ENCODE measurements at places on chromosomes 1 and 21.

GRCh38 chr1:9250411-9251381 lies 16.1 kb downstream of the H6PD start:
- DNase-seq, result no peak

DNA sequence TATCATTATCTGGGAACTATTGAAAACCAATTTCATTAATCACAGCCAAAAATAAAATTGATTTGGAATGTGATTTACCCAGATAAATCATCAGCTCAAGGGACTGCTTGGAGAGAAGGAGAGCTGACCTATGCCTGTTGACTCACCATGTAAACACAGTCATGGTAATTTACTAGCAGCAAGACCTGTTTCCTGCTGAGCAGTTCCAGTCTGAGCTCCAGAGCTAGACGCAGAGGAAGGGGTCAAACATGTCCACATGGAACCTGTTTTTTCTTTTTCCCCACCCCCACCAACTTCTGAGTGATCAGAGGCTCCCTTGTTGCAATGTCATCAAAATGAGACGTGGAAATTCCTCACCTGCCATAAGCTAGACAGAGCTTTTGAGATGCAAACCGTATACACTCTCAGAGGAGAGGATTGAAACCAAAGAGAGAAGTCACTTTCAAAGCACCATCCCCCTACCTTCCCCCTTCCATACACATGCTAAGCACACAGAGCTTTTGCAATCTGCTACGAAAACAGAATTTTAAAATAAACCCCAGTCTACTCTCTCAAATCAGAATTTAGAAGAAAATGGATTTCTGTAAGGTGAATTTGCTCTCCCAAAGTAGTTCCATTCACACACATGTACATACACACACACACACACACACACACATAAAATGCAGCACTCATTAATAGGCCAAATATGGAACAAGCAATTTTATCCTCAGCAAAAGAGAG lies 55.9 kb upstream of the PTGFRN start:
- DNase-seq, result no peak

- no peak for DNase-seq
These were observed 51.2 kb downstream of the EXO1 start for GRCh38 chr1:241899210-241899609.

DNA sequence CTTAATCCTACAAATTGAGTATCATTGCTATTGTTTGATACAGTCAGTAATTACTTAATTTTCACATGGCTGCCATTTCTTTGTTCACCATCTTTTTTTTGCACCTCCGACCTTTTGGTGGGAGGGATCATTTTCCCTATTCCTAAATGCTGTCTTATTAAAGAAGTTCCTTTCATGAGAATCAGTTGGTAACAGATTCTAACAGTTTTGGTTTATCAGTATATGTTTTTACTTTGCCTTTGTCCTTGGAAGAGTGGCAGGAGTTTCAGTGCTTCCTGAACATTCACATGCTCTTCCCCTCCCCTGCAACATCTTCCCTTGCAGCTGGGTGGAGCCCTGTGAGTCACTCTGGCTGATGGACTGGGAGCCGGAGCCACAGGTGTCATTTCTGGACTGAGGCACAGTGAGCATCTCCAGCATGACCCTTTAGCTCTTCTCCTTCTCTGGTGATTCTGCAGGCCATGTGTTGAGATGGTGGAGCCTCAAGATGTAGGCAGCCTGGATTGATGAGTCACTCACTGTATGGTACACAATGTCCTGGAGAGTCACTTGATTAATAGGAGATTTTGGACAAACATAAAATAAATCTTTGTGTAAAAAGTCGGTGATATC lies 217.7 kb downstream of the URB2 start:
- DNase-seq, result no peak

DNA sequence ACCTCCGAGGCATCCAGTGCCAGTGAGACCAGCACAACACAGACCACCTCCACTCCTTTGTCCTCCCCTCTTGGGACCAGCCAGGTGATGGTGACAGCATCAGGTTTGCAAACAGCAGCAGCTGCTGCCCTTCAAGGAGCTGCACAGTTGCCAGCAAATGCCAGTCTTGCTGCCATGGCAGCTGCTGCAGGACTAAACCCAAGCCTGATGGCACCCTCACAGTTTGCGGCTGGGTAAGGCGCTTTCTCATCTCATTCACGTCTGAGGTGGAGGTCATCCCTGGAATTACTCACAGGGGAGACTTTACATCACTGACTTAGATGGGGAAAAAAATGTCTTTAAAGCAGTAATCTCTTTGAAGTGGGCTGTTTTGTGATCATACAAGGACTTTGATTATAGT lies 106.3 kb downstream of the CD247 start:
- no peak for DNase-seq

DNA sequence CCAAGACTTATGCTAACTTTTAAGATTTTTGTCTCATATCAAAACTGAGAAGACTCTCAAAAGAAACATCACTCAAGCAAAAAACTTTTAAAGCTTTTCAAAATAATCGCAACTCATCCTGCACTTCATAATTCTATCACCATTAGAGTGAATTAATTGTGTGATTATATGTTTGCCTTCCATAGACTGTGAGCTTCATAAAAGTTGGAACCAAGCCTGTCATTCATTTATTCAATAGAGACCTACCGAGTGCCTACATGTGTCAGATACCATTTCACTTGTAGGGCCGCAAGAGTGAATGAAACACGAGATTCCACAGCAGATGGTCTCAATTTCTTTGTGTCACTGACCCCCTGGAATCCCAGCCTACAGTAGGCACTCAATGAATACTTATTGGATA lies 106.4 kb downstream of the RHOU start:
- no peak for DNase-seq

- DNase-seq, result no peak
These were observed 66.0 kb downstream of the NRIP1 start for GRCh38 chr21:14998784-14999183.

GRCh38 chr1:228455715-228456114 lies 31.5 kb upstream of the RNF187 start:
- no peak for DNase-seq

DNA sequence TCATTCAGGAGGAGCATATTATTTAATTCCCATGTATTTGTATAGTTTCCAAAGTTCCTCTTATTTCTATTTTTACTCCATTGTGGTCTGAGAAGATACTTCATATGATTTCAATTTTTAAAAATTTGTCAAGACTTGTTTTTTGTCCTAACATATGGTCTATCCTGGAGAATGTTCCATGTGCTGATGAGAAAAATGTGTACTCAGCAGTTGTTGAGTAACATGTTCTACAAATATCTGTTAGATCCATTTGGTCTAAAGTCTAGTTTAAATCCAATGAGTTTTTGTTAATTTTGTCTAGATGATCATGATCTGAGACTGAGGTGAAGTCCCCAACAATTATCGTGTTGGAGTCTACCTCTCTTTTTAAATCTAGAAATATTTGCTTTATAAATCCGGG lies 14.5 kb downstream of the PSMG1 start:
- no peak for DNase-seq

GRCh38 chr1:86429835-86430234 lies 5.9 kb downstream of the CLCA2 start:
- DNase-seq, result peak; percentile 70

GRCh38 chr21:43809853-43810504 lies 20.6 kb downstream of the RRP1 start:
- no peak for DNase-seq

DNA sequence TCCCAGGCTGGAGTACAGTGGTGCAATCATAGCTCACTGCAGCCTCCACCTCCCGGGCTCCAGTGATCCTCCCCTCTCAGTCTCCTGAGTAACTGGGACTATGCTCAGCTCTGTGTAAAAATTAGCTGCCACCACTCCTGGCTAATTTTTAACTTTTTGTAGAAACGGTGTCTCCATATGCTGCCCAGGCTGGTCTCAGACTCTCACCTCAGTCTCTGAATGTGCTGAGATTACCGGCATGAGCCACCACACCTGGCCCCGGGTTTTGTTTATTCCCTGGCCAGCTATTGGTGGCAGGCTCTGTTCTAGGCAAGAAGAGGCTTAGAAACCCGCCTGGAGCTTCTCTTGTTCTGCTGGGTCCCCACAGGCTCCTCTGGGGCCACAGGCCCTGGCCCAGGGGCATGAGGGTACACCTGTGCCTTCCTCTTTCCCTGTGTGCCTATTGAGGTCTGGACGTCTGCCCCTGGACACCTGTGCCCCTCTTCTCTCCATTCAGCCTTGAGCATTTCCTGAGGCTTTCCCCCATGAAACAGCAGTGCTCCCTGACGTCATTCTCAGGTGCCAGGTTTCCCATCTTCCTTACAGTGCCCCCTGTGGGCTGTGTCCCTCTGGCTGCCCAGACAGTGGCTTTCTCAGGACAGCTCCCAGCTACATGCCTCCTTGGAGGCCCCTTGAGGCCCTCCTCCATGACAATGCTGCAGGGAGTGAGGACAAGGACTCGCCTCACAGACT lies 57.5 kb downstream of the PCP4 start:
- no peak for DNase-seq

- no peak for DNase-seq
These were observed 8.3 kb upstream of the EPB41 start for GRCh38 chr1:28905921-28906666.

GRCh38 chr1:215518594-215518993 lies 48.5 kb upstream of the KCTD3 start:
- DNase-seq, result no peak

DNA sequence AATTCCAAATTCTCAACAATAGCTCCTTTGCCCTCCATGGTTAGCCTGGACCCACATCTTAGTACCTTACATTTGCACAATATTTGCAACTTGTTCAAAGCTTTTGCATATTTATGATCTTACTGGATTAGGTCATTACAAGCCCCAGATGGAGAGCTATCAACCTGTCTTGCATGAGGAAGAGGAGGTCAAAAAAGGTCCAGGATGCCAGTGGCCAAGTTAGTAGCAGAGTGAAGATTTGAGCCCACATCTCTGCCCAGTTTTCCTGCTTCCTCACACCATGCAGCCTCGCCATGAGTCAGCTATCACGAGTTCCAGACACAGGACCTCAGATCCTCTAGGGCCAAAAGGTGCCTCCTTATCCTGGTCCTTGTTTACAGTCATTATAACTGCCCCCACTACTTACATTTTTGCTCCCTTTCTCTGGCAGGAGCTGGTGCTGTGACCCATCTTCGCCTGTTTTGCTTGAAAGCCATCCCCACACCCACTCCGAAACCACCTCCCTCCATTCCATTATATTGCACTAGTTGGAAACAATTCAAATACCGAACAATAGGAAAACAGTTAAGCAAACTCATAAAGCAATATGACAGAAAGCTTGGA lies 5.0 kb upstream of the AHCYL1 start:
- DNase-seq, result peak; percentile 32

- DNase-seq, result no peak
These were observed 83.4 kb downstream of the DMRTB1 start for GRCh38 chr1:53542551-53542950.

- no peak for DNase-seq
These were observed 9.2 kb upstream of the EPHA8 start for GRCh38 chr1:22553991-22554522.

GRCh38 chr1:10598389-10598702 lies 123.6 kb downstream of the PEX14 start:
- no peak for DNase-seq

- no peak for DNase-seq
These were observed 63.7 kb upstream of the EPS8L3 start for GRCh38 chr1:109827466-109827865.

- no peak for DNase-seq
These were observed 60.6 kb downstream of the WNT9A start for GRCh38 chr1:227886993-227887696.

DNA sequence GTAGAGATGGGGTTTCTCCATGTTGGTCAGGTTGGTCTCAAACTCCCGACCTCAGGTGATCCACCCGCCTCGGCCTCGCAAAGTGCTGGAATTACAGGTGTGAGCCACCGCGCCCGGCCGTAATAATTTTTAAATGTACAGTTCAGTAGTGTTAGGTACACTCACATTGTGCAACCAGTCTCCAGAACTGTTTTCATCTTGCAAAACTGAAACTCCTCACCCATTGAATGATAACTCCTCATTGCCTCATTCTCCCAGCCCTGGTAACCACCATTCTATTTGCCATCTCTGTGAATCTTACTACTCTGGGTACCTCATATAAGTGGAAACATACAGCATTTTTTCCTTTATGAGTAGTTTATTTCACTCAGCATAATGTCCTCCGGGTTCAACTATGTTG lies 3.4 kb downstream of the NLRP3 start:
- no peak for DNase-seq

GRCh38 chr1:77487631-77488030 lies 194.8 kb downstream of the ZZZ3 start:
- DNase-seq, result no peak

DNA sequence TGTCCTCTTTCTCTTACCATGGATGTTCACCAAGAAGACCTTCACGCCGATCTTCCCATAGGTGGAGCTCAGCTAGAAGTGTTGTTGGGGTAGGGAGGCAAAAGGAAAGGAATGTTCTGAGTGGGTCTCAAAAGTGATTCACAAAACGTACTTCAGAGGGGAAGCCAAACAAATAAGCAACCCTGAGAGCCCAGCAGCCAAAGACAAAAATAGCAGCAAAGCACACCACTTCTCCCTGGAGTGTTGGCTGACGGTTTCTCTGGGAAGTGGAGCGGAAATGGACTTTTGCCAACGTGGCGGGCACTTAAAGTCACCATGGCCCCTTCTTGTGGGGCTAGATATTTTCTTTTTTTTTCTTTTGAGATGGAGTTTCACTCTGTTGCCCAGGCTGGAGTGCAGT lies 23.1 kb downstream of the SLC26A9 start:
- DNase-seq, result no peak

DNA sequence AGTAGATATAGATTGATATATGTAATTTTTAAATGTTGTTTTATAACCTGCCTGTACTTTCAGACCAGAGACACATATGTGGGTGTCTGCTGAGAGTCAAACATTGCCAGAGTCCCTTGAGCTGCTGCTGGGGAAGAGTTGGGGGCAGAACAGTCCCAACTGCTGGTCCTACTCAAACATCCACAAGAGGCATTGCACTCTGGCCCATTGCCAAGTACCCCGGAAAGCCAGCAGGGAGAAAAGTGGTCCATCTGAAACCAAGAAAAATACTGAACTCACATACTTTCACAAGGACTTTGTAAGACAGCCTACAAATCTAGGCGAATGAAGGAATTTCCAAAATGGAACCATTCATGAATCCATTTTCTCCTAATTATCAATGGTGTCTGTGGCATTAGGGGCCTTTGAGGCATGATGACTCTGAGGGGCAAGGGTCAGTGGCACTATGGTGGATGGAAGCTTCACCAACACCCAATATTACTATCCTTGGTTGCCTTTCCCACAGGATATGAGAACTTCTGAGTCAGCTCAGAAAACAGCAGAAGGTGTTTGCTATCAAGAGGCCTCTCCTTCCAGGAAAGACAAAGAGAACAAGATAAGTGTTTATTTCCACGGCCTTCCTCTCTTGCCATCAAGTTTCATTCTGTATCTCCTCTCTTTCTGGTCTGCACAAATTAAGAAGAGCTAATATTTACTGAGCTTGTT lies 7.3 kb upstream of the TBX15 start:
- DNase-seq, result no peak
